ENCODE measurements at places on chromosomes 3 and 15.

GRCh38 chr3:183529717-183530116, 25.8 kb downstream of the KLHL6 start:
- DNase-seq, result no peak

DNA sequence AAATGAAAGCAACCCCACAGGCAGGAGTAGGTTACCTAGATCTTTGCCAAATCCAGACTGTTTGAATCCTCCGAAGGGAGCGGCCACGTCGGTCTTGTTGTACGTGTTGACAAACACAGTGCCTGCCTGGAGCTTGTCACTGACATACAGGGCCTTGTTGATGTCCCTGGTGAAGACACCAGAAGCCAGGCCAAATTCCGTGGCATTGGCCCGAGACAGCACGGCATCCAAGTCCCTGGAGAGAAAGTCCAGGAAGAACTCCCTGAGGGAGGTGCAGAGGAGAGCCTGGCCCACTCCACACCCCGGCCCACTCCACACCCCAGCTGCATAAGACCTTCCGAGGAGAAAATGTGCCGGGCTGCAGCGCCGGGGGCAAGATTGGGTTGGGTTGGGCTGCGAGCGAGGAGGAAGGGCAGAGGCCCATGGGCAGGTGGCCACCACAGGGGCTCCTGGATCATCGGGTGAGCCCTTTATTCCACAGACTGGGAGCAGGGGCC, 21.8 kb upstream of the SLC41A3 start:
- DNase-seq, result no peak

DNA sequence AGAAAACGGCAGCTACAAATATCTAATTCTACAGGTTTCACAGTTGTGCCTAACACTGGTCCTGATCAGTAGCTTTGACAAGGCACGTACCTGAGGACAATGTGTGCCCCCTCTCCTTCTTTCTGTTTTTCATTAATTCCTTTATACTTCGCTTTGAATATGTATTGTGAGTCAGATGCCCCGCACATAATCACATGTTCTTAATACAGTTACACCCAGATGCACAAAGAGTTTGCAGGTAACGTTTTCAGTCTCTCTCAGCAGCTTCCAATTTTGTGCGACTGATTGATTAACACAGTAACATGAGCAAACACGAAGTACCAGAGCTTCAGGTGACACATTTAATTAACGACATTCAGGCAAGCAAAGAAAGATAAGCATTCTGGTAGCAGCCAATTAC, 209.8 kb upstream of the ZPLD1 start:
- DNase-seq, result no peak

DNA sequence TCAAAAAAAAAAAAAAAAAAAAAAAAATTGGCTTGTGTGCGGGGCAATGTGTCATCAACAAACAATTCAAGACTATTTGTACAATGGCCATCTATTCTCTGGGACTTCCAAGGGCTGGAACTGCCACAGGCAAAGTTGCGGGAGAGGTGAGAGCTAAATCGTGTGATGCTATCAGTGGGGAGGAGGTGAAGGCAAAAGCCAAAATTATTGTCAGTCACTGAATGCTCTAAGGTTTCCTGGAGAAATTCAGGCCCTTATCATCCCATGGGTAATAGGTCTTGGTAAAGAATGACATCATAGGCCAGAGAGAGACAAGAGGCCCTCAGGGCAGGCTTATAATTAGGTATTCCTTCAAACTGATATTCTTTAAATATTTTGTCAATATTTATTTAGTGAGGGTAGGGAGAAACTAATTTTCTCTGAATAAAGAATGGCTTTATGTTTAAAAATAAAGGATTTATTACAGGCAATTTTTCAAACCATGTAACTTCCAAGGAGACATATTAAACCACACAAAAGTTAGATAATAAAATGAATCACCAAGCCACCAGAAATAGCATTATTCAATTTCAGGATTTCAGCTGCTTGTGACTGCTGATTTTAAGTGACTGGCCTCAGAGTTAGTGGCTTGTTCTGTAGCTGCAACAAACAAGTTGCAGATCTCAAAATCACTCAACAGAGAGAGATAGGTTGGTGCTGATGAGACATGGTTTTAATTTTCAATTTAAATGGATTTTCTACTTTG, 226.3 kb upstream of the MRPL3 start:
- no peak for DNase-seq

- DNase-seq, result no peak
Observed at GRCh38 chr15:46091860-46092450, 457.1 kb downstream of the SQOR start.

GRCh38 chr3:151268267-151269235, 9.8 kb downstream of the P2RY14 start:
- DNase-seq, result no peak

- no peak for DNase-seq
Observed at GRCh38 chr3:48636149-48636655, 941 bp upstream of the SLC26A6 start.

- no peak for DNase-seq
Observed at GRCh38 chr15:49987198-49987785, 131.7 kb downstream of the ATP8B4 start.

- peak; percentile 65 for DNase-seq
Observed at GRCh38 chr3:184289426-184289938, 9.6 kb upstream of the PSMD2 start.

DNA sequence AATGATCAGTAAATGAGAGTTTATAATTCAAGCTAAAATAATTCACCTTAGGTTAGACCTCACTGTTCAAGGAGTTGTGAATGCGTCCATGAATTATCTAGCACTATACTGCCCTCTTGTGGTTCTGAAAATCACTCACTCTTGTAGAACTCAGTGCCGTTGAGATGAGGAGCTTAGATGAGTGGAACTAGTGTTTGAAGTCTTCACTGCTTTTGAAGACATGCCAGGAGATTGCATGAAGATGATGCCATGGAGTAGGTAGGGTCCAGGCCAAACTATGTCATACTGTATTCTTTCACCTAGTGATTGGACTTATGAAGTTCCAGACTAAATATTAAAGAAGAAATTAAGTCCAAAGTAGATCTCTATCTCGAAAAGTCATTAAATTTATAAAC, 28.8 kb downstream of the LYSMD4 start:
- DNase-seq, result no peak

DNA sequence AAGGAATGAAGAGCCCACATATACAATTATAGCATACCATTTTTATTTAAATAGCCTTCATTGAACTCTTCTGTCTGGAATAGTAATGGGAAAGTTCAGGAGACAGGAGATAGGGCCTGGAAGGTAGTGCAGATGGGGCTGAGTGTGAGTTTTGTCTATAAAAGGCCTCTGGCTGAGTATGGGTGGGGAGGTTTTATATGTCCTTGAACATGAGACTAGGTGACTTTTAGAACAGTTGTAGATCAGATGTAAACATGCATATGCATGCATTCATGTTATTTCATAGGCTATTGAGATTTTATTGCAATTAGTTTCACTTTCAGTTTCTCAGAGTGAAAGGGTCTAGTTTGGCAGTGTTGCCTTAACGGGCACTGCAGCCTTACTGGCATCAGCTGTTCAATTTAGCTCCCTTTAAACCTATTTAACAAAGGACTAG, 27.1 kb downstream of the CGGBP1 start:
- DNase-seq, result no peak

DNA sequence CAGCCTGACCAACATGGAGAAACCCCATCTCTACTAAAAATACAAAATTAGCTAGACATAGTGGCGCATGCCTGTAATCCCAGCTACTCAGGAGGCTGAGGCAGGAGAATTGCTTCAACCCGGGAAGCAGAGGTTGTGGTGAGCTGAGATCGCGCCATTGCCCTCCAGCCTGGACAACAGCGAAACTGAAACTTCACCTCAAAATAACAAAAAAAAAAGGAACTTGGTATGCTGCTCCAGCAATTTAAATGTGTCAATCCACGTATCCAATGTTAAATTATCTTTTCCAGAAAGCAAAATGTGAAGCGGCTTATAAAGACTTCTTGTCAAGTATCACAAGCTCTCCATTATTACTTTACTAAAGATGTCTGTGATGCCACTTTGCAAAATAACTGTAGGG, 9.9 kb upstream of the ARIH1 start:
- no peak for DNase-seq

DNA sequence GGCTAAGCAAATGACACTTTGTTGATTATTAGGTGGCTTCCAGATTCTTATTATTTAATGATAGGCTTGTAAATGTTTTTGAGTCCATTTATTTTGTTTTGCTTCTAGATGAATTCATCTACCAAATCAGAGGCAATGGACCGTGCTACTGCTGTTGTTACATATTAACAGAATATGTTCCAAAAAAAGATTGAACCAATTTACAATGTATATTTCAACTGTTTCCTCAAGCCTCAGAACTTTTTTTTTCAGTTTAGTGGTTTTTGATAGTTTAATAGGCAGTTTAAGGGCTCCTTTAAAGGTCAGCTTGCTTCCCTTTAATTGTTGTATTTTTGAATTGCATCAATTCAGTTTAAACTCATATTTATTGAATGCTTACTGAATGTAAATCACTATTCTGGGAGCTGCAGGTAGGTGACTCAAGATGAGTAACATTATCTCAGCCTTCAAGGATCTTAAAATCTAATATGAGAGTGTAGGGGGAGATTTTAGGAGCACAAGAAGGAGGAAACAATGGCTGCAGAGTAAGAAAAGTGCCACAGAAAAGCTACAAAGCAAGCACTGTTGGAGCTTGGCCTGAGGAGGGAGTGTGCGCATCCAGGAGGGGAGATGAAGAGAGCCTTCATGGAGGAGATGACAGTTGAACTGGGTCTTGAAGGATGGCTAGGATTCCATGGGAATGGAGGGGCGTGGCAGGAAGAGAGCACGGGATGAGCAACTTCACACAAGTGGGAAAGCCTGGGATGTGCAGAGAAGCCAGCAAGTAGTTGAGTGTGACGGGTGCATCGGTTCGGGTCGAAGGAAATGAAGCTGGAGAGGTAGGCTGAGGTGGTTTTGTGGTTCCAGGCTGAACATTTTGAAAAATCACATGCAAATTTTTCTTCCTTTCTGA, 14.7 kb downstream of the MAP2K1 start:
- DNase-seq, result no peak

GRCh38 chr3:190558796-190559195, 44.9 kb downstream of the IL1RAP start:
- DNase-seq, result no peak

GRCh38 chr3:148992635-148993255, 1.4 kb downstream of the GYG1 start:
- no peak for DNase-seq
